Activated naive CD4-positive, alpha-beta T cell (primary cell): ENCODE measurements at places on chromosomes 12 and 14.

GRCh38 chr12:26340649-26341048 lies 145.3 kb downstream of the SSPN start:
- no peak for DNase-seq

- no peak for DNase-seq
These were observed at the start of gene SLC6A13 for GRCh38 chr12:262817-263216. Gene SLC6A13, minus strand, starts transcription at chr12:262836. Its CDS starts 2,784 bp downstream, at chr12:260052.

- no peak for DNase-seq
These were observed 236.5 kb downstream of the PDZRN4 start for GRCh38 chr12:41424651-41425050.

DNA sequence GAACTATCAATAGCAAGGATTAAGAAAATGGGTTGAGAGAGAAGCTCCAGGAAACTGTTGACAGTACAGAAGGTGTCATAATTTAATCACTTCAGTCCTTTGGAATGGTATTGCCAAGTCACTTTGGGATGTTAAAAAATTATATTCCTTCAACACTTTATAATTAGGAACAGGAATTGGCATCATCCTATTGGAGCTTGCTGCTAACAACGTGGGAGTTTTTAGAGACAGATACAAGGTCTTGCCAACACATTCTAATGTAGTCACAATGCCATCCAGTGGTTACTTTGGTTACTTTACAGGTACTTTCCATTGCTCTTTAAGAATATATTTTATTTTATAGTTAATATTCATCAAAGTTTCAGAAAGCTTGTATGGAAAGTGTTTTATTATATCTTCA lies 310.1 kb downstream of the SYT1 start:
- DNase-seq, result no peak

DNA sequence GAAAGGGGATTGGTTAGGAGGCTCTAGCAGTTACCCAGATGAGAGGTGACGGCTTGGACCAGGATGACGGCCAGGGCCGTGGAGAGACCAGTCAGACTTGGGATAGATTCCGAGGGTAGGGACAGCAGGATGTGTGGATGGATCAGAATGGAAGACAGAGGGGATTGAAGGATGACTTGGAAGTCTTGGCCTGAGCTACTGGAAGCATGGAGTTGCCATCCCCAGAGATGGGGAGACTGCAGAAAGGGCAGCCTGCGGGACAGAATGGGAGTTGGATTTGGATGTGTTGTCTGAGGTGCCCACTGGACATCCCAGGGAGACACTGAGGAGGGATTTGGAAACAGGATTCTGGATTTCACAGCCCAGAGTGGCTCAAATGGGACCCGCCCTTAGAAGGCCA lies 102.3 kb downstream of the CALM1 start:
- DNase-seq, result no peak

- no peak for DNase-seq
These were observed 9.8 kb downstream of the GARIN2 start for GRCh38 chr14:67199016-67199415.

GRCh38 chr14:99522457-99522891 lies 41.3 kb downstream of the CCNK start:
- no peak for DNase-seq

GRCh38 chr12:27502021-27502435 lies 22.0 kb upstream of the PPFIBP1 start:
- DNase-seq, result no peak

DNA sequence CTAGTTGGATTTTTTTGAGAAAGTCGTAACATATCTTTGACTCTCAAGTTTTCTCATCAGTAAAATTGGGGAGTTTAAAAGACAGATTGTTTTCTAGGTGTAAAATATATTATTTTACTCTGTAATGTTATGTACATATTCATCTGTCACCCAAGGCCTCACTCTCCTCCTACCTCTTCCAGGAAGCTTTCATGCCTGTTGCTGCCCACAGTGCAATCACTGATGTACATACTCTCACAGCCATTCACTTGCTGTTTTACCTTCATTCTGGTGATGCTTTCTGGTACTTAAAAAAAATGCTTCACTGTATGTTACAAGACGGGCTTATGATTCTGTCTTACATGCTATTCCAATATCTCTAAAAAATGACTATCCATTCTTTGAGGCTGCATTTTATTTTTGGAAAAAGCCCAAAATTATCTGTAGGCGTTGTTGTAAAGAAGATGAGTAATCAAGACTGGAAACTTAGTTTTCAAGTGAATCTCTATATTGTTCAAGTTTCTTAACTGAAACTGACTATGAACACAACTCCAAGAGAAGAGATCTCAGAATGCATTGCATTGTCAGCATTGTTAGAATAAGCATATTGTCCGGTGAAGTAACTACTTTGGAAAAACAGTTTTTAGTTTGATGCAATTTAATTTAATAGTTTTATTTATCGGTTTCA lies 82.5 kb downstream of the LMO3 start:
- no peak for DNase-seq

GRCh38 chr12:94469522-94469921 lies 9.9 kb upstream of the CEP83 start:
- no peak for DNase-seq

- peak; percentile 22 for DNase-seq
These were observed at the start of gene SAMD4A for GRCh38 chr14:54566410-54567223. Gene SAMD4A, plus strand, starts transcription at chr14:54567128. Its CDS starts 789 bp downstream, at chr14:54567917.

DNA sequence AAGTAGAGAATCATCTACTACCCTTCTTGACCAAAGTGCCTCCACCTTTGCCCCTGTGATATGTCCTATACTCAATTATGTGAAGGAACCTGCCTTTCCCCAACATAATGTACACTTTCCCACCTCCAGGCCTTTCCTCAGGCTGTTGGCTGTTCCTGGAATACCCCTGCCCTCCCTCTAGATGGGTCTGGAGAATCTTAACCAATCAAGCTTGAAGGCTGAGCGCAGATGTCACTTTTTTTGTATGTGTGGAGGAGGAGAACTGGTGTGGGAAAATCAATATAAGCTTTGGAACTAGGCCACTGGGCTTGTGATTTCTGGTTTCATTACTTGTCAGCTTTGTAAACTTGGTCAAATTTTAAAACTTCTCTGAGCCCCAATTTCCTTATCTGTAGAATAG lies 4.7 kb downstream of the BMAL2 start:
- DNase-seq, result no peak

DNA sequence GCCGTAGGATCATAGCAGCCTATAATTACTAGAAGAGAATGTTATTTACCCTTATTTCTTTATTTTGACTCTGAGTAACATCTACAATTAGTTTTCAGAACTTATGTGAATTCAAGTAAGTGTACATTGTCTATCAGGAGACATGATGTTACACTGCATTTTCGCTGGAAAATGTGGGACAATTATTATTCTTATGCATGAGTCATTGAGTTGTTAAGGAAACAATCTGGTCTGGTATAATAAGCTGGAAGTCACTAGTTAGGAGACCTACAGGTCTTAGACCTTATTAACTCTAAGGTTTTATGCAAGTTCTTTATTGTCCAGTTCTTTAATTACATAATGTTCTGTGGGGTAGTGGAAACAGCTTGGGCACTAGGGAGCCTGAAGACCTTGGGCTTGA lies 5.8 kb downstream of the KTN1 start:
- DNase-seq, result no peak

GRCh38 chr14:64464651-64465050 lies 648 bp upstream of the AKAP5 start:
- DNase-seq, result no peak

DNA sequence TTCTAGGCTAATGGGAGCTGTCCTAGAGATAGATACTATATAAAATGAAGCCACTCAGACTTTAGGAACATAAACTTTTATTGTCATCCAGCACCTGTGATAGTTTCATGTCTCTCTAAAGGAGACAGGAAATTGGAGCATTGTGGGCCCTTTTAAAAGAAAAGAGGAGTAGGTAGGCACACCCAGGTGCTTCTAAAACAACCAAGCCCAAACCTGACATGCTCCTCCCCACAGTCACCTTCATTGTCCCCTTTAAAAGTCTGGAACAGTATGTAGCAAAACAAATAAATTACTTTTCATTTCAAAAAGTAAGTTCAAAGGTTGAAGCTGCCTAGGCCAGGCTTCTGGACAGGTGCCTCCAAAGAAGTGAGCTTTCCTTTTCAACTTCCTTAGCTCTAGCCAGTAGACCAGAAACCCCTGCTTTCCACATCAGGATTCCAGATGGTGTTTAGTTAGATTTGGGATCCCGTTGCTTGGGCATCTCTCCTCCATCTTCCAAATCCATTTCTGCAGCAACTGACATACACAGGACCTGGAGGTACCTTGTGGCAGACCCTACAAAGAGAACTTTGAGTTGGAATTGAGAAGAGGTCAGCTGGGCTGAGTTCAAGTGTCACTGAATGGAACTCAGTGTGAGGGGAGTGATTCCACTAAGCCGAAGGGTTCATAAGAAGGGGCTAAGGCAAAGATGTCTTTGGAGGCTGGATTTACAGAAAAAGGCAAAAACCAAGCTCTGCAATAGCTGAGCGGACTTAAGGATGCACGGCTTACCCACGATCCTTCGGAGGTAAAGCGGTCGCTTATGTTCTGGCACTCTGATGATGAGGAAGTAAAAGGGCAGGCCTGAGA lies 6.9 kb downstream of the OXA1L start:
- no peak for DNase-seq

DNA sequence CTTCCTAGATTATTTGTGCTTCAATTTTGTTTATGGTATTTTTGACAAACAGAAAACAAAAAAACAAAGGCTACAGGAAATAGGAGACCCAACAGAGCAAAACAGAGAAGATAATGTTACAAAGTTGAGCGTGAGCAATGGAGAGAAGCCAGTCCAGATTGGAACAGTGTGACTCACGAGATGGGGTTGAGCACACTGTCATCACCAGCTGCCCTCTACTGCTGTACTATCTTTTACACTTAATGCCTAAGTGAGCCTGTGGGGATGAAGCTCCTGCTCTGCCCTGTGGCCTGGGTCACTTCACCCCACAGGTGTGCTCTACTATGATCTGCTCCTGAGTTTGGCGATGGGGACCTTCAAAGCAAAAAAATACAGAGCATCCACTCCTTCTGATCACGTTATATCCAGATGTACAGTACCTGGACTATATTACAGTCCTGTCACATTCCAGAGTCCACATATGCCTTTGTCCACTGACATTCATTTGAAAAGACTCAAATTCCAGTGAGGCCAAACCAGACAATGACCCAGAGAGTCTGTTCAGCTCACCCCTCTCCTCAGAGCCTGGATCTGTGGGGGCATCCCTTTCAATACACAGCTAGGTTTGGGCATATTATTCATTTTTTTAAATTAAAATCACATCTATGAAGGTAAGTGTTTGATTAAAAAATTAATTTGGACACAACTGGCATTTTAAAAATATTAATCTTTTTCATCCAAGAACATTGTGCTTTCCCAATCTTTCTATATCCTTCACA lies 4.4 kb downstream of the IPO8 start:
- no peak for DNase-seq

GRCh38 chr12:89325495-89325894 lies 26.8 kb downstream of the DUSP6 start:
- no peak for DNase-seq

- DNase-seq, result no peak
These were observed 58.8 kb upstream of the FLRT2 start for GRCh38 chr14:85471156-85471555.

DNA sequence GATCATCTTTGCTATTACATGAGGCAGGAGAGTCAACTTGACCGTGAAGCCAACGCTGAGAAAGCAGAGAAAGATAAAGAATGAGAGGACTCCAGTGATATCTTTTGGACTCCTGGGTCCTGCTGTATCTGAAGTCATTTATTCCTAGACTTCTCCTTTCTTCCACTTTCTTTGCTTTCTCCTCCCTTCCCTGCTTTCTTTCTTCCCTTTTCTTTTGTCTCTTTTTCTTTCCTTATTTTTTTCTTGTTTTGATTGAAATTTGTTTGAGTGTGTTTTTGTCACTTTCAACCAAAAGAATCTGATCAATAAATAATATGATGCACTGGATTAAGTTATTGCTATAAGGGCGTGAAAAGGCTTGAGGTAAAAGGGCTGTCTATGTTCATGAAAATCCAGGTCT lies 13.4 kb upstream of the GALNT6 start:
- no peak for DNase-seq

GRCh38 chr14:58730792-58731464 lies 93.2 kb downstream of the DACT1 start:
- DNase-seq, result no peak

DNA sequence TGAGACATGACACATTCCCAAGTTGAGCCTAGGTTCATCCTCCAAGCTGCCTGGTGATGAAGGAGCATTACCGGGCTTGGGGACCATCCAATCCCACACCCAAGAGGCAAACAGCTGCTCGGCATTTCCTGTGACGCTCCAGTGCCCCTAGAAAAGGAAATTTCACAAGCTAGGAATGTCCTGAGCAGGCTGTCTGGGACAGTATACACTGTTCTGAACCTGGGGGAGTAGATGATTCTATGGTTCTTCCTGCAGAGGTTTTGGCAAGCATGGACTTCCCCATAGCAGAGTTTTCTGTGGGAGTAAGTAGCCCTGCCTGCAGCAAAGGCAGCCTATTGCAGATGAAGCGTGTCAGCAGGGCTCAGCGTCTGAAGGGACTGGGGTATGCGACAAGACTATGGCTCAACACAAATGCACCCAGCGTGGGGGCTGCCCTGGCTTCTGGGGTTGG lies 47.4 kb upstream of the SRSF5 start:
- no peak for DNase-seq

- DNase-seq, result no peak
These were observed 388.7 kb downstream of the NUAK1 start for GRCh38 chr12:105750096-105750495.

GRCh38 chr12:49043856-49044258 lies 16.7 kb downstream of the KMT2D start:
- peak; percentile 72 for DNase-seq

GRCh38 chr14:81485781-81486180 lies 47.9 kb downstream of the SEL1L start:
- DNase-seq, result no peak

DNA sequence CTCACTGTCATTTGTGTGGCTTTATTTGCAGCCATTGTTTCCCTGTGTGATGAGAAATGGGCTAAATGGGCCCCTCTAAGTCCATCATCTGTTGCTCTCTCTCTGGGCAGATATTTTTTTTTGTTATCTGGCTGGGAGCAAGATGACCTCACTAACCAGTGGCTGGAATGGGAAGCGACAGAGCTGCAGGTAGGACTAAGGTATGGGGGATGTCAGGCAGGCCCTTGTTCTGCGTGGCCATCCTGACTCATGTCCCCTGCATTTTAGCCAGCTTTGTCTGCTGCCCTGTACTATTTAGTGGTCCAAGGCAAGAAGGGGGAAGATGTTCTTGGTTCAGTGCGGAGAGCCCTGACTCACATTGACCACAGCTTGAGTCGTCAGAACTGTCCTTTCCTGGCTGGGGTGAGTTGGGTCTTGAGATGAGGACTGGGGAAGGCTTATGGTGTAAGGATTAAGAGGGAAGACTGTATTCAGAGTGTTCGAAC lies 1.3 kb downstream of the MARS1 start:
- no peak for DNase-seq

GRCh38 chr12:104462325-104462724 lies 5.6 kb downstream of the CHST11 start:
- DNase-seq, result no peak
